ENCODE measurements at places on chromosomes 4 and X. TPM values are rescaled to one million over a fixed set of nuclear protein-coding genes. Genes with fewer than 3 reads are reported as not detected.

DNA sequence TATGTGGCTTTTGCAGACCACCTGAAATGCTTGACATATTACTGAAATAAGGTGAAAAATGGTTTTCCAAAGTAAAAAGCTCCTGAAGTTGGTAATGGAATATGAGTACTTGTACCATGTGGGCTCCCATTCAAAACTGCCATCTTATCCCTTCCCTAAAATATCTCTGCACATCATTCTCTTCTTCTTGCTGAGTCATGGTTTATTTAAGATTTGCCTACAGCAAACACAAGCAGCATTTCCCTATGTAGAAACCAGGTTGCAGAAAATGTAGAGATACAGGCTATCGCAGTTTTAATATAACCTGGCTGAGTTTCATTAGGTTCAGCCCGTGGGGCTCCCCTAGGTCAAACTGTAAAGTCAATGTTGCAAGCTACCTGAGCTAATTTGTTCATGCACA lies 270.1 kb downstream of the NLGN4X start:
- no peak for DNase-seq
- no peaks in the 10 kb centered on the region for H3K4me1 ChIP-seq
- H3K4me3 ChIP-seq, result no peak overlapping the region

The HUWE1 gene
- 73.5 TPM for total RNA-seq

- H3K27ac ChIP-seq, result no peak overlapping the region
- H3K36me3 ChIP-seq, result no peaks in the 10 kb centered on the region
- H3K27me3 ChIP-seq, result no peaks in the 10 kb centered on the region
Observed at GRCh38 chrX:101191217-101191750, 28.3 kb upstream of the DRP2 start.

- no peak for DNase-seq
- H3K27me3 ChIP-seq, result no peaks in the 10 kb centered on the region
- H3K4me1 ChIP-seq, result no peaks in the 10 kb centered on the region
- H3K27ac ChIP-seq, result no peak overlapping the region
Observed at GRCh38 chr4:42570221-42570620, 86.7 kb downstream of the ATP8A1 start.

DNA sequence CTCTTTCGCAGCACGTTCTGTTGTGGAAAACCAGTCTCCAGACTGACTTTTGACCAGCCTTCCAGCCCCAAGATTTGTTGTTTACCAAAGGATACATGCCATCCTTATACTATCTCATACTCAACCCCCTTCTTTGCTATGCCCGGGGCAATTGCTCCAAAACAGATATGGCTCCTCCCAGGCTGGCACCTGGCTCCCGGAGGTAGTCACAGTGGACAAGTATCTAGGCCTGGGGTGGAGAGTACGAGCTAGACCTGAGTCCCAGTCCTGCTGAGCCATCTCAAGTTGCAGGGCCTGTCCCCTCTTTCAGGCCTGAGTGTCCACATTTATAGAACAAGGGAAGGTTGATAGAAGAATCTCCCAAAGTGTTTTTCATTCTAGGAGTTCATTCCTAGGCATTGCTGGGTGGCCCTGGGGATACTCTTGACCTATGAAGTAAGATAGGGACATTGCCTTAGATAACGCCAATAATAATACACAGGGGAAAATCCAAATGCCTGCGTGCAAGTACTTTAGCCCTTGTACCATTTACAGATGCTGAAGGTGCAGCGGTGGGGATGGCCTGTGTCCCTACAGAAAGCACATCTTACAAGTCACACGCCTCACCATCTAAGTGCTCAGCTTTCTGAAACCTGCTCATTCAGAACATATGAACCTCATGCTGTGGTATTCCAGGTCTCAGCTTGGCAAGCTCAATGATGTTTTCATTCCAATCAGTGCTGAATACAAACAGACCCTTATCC lies 136.7 kb upstream of the MAMLD1 start:
- no peak overlapping the region for H3K4me3 ChIP-seq
- no peaks in the 10 kb centered on the region for H3K4me1 ChIP-seq
- H3K27ac ChIP-seq, result no peak overlapping the region
- H3K36me3 ChIP-seq, result no peaks in the 10 kb centered on the region
- no peaks in the 10 kb centered on the region for H3K27me3 ChIP-seq

The CFP gene
- 1.4 TPM for total RNA-seq

The PITX2 gene
- total RNA-seq, result 5.8 TPM
